ENCODE measurements at places on chromosomes 11 and 22.

DNA sequence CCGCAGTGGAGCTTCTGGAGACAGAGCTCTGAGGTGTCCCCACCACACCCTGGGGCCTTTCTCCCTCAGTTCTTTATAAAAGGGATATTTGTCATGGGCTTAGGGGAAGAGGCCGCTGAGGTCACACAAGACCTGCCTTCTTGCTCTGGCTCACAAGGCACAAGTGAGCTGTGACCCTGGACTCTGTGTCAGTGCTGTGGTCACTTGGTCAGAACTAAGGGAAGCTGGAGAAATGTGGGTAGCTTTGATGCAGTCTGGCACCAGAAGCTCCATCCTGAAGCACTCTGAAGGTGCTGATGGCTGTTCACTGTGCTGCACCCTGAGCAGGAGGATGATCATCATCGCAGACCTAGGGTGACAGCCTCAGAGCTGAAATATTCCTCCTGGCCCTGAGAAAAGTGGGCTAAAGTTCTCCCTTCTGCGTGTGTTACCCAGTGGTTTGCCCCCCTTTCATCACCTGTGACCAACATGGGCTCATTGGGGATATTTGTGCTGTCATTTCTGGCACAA lies 28.1 kb upstream of the VPREB1 start:
- DNase-seq: no peak

GRCh38 chr11:44402466-44403075 lies 92.6 kb upstream of the ALX4 start:
- no peak for DNase-seq

DNA sequence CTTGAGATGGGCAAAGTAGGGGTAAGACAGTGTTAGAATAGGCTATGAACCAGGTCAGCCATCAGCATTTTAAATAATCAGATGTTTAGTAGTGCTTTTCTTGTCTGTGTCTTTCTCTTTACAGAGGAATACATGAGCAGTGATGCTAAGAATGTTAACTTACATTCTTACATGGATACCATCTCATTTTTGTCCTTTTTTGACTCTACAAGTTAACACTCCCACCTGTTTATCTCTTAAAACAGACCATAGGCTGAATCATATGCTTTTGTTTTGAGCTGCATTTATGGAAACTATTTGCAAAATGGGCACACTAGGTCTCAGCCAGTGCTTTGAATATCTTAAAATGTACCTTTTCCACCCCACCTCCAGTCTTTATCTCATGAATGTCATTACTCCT lies 25.6 kb upstream of the ADSL start:
- no peak for DNase-seq

- no peak for DNase-seq
These were observed 8.2 kb upstream of the F2 start for GRCh38 chr11:46710821-46711269.

DNA sequence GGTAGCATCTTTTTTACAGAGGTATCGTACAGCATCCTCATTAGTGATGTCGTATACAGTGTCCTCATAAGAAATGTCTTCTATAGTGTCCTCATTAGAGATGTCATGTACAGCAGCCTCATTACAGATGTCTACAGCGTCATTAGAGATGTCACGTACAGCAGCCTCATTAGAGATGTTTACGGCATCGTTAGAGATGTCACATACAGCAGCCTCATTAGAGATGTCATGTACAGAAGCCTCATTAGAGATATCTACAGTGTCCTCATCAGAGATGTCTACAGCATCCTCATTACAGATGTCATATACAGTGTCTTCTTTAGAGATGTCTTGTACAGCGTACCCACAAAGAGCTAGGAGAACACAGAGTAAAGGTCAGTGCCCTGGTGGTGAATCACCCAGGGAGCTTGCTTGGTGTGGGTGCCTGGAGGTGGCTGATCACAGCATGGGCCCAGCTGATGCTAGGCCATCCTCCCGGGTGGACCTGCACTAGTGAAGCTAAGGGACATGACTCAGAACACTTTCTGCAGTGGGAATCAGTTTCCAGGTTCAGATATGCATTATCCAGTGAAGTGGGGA lies 109.2 kb downstream of the IGLL1 start:
- DNase-seq: no peak

GRCh38 chr11:68649851-68650555 lies 34.3 kb upstream of the GAL start:
- no peak for DNase-seq

DNA sequence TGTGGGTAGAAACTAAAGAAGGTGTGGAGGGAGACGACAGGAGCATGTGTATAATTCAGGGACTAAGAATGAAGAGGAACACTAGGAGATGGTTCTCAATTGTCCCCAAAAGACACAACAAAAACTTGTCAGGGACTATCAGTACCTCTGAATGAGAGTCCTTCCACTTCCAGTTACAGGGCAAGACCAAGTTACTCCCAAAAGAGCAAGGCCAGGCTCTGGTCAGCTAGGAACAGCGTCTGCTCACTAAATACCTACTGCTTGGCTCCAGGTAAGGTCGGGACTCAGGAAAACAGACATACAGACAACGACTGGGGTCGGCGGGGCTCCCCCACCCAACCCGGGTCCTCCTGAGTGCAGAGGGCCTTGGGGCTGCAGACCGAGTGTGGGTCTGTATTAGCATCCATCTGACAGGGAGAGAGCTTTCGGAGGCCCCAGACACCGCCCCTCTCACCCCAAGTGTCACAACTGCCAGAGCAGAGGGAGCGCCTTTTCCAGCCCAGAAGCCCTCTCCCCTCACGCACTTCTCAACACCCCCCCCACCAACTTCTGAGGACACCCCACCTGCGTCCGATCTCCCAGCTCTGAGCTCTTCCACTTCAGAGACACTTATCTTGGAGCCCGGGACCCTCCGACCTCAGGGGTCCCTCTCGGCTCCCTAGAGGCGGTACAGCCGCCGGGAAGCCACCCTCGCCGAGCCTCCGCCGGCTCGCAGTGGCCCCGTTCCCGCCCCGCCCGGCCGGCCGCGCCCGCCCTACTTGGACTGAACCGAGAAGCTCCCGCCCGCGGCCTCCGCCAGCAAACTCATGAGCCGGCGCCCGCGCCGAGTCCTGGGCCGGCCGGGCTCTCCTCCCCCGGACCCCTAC lies 522 bp downstream of the RHOG start:
- no peak for DNase-seq

GRCh38 chr11:92702805-92703448 lies 266.5 kb upstream of the MTNR1B start:
- DNase-seq: no peak

GRCh38 chr11:95913830-95914615 lies 9.9 kb downstream of the MTMR2 start:
- no peak for DNase-seq

- DNase-seq: no peak
These were observed 14.0 kb upstream of the SMIM38 start for GRCh38 chr11:69141742-69142141.

All from activated T-helper 1 cell treated with Interleukin-2 at 50 U/mL for 16 hours (primary cell).